Karpas-422 (cell line): ENCODE measurements at places on chromosomes 3 and 15. TPM values are rescaled to one million over a fixed set of nuclear protein-coding genes. Genes with fewer than 3 reads are reported as not detected.

GRCh38 chr3:36011791-36012190 is 368.5 kb upstream of the STAC start:
- H3K36me3 ChIP-seq: no peaks in the 10 kb centered on the region
- no peaks in the 10 kb centered on the region for H3K27me3 ChIP-seq
- no peak for DNase-seq
- no peak overlapping the region for H3K27ac ChIP-seq
- no peaks in the 10 kb centered on the region for H3K4me1 ChIP-seq
- H3K4me3 ChIP-seq: no peak overlapping the region

Gene IGDCC3
- total RNA-seq: not detected in 2 replicates

Gene IL5RA
- not detected in 2 replicates for total RNA-seq

Gene CYP8B1
- total RNA-seq: not detected in 2 replicates

Gene RARB
- not detected in 2 replicates for total RNA-seq

Gene INSYN1
- not detected in 2 replicates for total RNA-seq

- H3K4me3 ChIP-seq: no peak overlapping the region
- no peaks in the 10 kb centered on the region for H3K27me3 ChIP-seq
- DNase-seq: peak; percentile 42
- H3K27ac ChIP-seq: no peak overlapping the region
- H3K36me3 ChIP-seq: no peaks in the 10 kb centered on the region
These were observed 88.4 kb downstream of the PYDC2 start for GRCh38 chr3:191549357-191549756.

DNA sequence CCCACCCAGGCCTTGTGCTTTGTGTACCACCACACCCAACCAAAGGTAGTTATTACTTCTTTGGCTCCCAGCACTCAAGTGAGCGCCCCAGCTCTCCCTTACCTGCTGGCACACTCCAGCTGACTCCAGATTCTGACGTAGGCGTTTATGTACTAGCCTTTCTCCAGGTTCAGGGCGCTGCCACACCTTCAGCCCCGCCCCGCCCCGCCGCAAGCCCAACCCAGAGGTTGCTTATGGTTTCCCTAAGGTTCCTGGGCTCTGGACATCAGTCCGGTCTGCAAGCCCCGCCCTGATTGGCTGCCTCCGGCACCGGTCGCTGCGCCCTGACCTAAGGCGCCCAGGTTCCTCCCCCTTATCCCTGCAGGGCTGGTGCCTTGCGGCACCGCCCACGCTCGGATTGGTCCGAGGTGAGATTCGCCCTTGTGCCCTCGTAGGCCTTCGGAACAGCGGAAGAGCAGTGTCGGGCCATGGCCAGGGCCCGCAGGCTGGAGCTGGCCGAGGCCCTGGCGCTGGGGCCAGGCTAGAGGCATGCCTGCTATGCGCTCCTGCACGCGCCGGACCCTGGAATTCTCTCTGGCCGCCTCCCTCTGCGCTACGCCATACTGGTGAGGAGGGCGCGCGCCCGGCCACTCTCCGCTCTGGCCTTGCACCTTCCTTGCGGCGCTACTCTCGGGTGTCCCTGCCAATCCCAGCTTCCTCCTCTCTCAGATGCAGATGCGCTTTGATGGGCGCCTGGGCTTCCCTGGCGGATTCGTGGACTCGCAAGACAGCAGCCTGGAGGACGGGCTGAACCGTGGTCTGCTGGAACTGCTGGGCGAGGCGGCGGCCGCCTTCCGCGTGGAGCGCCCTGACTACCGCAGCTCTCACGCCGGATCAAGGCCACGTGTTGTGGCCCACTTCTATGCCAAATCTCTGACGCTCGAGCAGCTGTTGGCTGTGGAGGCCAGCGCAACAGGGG is 19.8 kb upstream of the NUDT16 start:
- no peak overlapping the region for H3K4me3 ChIP-seq
- H3K4me1 ChIP-seq: no peaks in the 10 kb centered on the region
- no peak for DNase-seq
- no peak overlapping the region for H3K27ac ChIP-seq
- no peaks in the 10 kb centered on the region for H3K36me3 ChIP-seq

- no peaks in the 10 kb centered on the region for H3K36me3 ChIP-seq
- no peaks in the 10 kb centered on the region for H3K4me1 ChIP-seq
- H3K27me3 ChIP-seq: no peaks in the 10 kb centered on the region
- no peak overlapping the region for H3K27ac ChIP-seq
- DNase-seq: peak; percentile 33
These were observed 54.6 kb upstream of the PIAS1 start for GRCh38 chr15:67999320-68000100.

Gene FSTL1
- not detected in 2 replicates for total RNA-seq

DNA sequence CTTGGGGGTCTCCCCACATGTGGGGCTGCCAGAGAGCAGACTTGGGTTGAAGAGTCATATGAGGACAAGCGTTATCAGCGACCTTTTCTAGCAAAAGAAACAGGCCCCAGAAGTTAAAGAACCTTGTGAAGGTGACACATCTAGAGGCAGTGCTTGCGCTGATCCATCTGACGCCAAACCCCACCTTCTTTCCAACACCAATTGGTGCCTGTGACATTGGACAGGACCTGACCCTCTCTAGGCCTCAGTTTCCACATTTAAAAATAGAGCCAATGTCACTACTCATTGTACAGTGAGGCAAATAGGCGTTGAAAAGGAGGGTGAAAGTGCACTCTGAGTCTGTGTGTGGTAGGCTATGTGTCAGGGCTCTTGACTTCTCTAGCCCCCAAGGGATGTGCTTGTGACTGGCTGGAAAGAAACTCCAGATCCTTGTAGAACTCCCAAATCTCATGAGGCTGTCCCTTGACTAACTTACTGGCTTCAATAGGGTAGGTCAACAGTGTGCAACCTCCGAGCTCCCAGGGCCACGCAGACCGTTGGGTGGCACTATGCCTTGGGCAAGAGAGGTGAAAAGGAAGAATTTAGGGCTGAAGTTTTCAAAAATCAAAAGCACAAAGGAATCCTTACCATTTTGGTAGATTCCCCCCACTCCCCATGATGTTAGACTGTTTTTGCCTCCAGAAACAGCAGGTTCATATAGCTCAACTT is 666 bp upstream of the FAM219B start:
- peaks cover 17% of the 10 kb centered on the region for H3K36me3 ChIP-seq
- no peak for DNase-seq
- no peaks in the 10 kb centered on the region for H3K27me3 ChIP-seq

GRCh38 chr15:36791844-36792571 is 212.6 kb downstream of the CDIN1 start:
- H3K36me3 ChIP-seq: no peaks in the 10 kb centered on the region
- no peaks in the 10 kb centered on the region for H3K4me1 ChIP-seq
- DNase-seq: no peak
- no peak overlapping the region for H3K27ac ChIP-seq
- H3K4me3 ChIP-seq: no peak overlapping the region

Gene STXBP5L
- total RNA-seq: not detected in 2 replicates

- peaks cover 88% of the 10 kb centered on the region for H3K4me1 ChIP-seq
- H3K4me3 ChIP-seq: no peak overlapping the region
- H3K27me3 ChIP-seq: no peaks in the 10 kb centered on the region
- peak overlapping the region; percentile 58 for H3K27ac ChIP-seq
These were observed 29.6 kb downstream of the PRKCD start for GRCh38 chr3:53190659-53191058.

Gene RARRES1
- not detected in 2 replicates for total RNA-seq

Gene GHSR
- not detected in 2 replicates for total RNA-seq

GRCh38 chr3:12506201-12506709 is 22.0 kb downstream of the TSEN2 start:
- no peak overlapping the region for H3K27ac ChIP-seq
- no peak for DNase-seq
- no peak overlapping the region for H3K4me3 ChIP-seq
- no peaks in the 10 kb centered on the region for H3K27me3 ChIP-seq

- no peak overlapping the region for H3K4me3 ChIP-seq
- no peaks in the 10 kb centered on the region for H3K27me3 ChIP-seq
- no peaks in the 10 kb centered on the region for H3K36me3 ChIP-seq
- H3K4me1 ChIP-seq: no peaks in the 10 kb centered on the region
These were observed 198.5 kb upstream of the GADL1 start for GRCh38 chr3:31092748-31093589.

Gene PYGO1
- total RNA-seq: not detected in 2 replicates
